ENCODE measurements at places on chromosomes 3 and 15.

DNA sequence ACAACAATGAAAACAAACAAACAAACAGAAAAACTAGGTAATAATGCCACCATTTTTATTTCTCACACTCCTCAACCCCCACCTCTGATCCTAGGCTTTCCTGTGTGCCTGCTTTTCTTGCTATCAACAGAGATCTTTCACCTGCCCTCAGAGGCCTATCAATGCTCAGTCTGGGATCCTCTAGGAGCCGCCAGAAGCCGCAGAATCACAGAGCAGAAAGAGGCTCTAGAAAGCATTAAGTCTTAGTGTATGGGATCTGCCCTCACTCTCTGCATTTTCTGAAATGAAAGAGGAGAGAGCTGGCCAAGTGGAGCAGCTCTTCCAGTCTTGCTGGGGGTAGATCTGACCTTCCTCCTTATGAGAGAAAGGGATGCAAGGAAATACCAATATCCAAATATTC lies 306.8 kb downstream of the TUSC7 start:
- no peaks in the 10 kb centered on the region for H3K4me1 ChIP-seq
- H3K36me3 ChIP-seq: no peaks in the 10 kb centered on the region
- no peak overlapping the region for H3K4me3 ChIP-seq
- DNase-seq: peak; percentile 6
- no peak overlapping the region for H3K27ac ChIP-seq

- H3K27me3 ChIP-seq: no peaks in the 10 kb centered on the region
- H3K4me1 ChIP-seq: peaks cover 6% of the 10 kb centered on the region
- DNase-seq: no peak
- H3K36me3 ChIP-seq: no peaks in the 10 kb centered on the region
Measured at GRCh38 chr15:98039596-98039995, 79.1 kb downstream of the ARRDC4 start.

GRCh38 chr15:44215594-44215993 lies 20.5 kb upstream of the FRMD5 start:
- H3K27me3 ChIP-seq: no peaks in the 10 kb centered on the region
- H3K36me3 ChIP-seq: no peaks in the 10 kb centered on the region
- H3K4me1 ChIP-seq: no peaks in the 10 kb centered on the region
- no peak overlapping the region for H3K4me3 ChIP-seq
- DNase-seq: no peak

DNA sequence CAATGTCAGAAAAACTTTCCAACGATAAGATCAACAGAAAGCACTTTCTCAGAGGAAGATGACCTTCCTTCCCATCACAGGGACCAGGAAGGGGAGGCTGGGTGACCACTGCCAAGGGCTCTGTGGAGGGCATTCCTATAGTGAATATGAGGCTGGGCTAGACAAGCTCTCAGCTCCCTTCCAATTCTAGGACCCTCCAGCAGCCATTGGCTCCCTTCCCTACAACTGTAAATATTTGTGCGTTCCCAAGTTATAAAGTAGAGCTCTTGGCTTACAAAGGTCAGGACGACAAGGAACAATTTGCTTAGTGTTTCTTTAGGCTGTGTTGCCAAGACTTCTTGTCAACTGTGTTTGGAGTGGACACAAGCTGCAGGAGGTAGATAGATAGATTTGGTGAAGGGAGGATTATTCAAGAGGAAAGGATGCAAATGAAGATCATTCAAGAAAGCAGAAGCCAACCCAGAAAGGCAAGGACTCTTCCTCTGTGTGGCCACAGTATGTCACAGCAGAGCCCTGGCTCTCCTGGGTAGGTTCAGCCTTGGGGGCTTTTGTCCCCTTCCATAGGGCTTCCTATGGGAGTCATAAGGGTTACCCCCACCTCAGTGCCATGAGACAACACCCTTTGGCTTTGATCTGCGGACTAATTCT lies 223.6 kb upstream of the TLE3 start:
- peaks cover 16% of the 10 kb centered on the region for H3K4me1 ChIP-seq
- H3K27me3 ChIP-seq: no peaks in the 10 kb centered on the region
- H3K36me3 ChIP-seq: no peaks in the 10 kb centered on the region
- H3K27ac ChIP-seq: no peak overlapping the region
- no peak overlapping the region for H3K4me3 ChIP-seq

GRCh38 chr3:39144748-39145380 lies 8.5 kb downstream of the CSRNP1 start:
- DNase-seq: no peak
- H3K27ac ChIP-seq: no peak overlapping the region
- peaks cover 60% of the 10 kb centered on the region for H3K36me3 ChIP-seq
- no peaks in the 10 kb centered on the region for H3K27me3 ChIP-seq
- no peak overlapping the region for H3K4me3 ChIP-seq

Measured in trophoblast cell (in vitro differentiated cells and primary cell).